ENCODE measurements at places on chromosomes 5 and 9.

- DNase-seq = no peak
These were observed 1.3 kb upstream of the SNX2 start for GRCh38 chr5:122773619-122774018.

- DNase-seq = no peak
These were observed 14.7 kb upstream of the SARDH start for GRCh38 chr9:133752739-133753446.

DNA sequence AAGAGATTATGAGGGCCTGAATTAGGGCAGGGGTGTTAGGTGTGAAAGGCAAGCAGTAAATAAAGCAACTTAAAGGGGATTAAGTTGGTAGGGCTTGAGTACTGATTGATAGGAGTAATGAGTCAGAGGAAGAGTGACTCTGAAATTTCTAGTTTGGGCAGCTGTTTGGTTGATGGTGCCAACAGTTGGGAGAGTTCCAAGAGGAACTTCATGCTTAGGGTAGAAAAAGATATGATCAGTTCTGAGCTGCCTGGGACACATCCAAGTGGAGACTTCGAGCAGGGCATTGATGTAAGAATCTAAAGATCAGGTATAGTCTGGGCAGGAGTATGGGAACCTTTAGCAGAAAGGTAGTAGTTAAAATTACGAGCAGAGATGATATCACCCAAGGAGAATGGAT is 10.2 kb downstream of the MAMDC2 start:
- DNase-seq = no peak

- DNase-seq = peak; percentile 25
These were observed 9.7 kb upstream of the C9orf152 start for GRCh38 chr9:110217656-110218099.

DNA sequence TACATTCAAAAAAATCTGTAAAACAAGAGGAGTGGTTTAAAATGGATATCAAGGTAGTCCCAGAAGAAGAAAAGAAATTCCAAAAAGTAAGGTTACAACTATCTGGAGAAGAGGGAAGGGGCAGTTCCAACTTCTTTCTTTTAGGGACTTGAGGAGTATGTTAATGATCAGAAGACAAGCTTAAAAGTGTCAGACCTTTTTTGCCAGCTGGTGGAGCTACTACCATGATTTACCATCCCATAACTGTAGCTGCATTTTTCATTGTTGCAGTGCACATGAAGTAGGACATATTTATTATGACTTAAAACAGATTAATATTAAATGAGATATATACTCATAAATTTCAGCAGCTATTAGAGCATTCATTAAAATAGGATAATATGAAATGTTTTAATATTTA is 158.5 kb upstream of the RGS7BP start:
- DNase-seq = no peak

GRCh38 chr5:154698763-154699162 is 56.4 kb upstream of the LARP1 start:
- DNase-seq = no peak

DNA sequence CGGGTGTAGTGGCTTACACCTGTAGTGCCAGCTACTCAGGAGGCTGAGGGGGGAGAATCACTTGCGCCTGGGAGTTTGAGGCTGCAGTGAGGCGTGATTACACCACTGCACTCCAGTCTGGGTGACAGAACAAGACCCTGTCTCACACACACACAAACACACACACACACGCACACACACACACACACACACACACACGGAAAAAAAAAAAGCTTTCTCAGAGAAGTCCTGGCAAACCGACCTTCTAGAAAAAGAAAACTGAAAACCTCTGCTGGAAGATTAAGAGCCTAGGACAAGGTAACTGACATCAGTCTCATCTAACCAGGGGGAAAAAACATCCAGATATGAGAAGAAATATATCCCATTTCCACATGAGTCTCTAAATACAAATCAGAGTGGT is 140.3 kb upstream of the RETREG1 start:
- DNase-seq = no peak

GRCh38 chr9:114621975-114622609 is 11.0 kb downstream of the TMEM268 start:
- peak; percentile 21 for DNase-seq

DNA sequence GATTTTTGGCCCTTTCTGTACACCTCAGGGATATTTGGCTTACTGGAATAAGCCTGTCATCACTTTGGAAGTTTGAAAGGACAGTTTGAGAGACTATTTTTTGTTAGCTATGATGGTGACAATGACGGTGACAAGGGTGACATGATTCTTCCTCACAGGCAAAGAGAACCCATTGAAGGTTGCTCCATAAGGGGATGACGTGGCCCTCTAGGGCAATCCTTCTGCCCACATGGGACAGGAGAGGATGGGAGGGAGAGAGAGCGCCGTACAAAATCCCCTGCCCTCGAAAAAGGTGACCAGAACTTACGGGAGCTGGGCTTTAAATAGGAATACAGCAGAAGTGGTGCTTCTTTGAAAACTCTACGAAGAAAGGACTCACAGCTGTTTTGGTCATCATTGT is 22.6 kb downstream of the HRH2 start:
- no peak for DNase-seq

DNA sequence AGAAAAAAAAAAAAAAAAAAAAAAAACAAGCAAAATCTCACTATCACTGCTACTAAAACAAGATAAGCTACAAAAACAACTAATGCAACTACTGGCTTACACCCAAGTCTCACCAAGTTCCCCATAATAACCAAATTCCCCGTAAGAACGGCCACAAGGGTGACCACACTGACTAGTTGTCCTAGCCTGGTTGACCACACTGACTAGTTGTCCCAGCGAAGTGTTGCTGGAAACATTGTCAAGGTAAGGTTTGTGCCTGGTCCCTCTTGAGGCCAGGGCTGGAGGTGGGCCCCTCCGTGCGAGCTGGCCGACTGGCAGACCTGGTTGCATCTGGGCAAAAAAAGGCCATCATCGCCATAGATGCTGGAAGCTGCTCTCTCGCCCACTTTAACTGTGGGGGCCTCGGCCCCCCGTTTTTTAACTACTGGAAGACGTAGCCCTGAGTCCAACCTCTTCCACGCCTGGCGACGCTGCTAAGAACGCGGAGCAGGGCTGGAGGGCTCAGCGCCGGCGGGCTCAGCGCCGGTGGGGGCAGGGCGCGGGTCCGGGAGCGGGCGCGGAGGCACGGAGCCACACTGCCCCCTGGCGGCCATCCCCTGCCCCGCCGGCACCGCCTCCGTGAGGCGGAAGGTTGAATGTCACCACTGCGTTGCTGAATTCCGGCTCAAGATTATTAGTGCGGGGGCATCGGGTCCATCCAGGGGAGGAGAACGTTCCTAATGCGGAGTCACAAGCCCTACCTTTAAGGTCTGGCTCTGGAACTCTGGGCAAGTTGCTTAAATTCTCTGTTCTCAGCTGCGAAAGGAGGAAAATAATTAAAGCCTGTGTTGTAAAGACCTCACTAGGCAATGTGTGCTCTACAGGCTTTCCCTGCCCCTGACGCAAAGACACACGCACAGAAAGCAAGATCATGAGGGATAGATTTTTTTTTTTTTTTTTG is 84.0 kb downstream of the HSD17B3 start:
- no peak for DNase-seq

GRCh38 chr5:154806176-154806575 is 44.2 kb downstream of the FAXDC2 start:
- DNase-seq = no peak

DNA sequence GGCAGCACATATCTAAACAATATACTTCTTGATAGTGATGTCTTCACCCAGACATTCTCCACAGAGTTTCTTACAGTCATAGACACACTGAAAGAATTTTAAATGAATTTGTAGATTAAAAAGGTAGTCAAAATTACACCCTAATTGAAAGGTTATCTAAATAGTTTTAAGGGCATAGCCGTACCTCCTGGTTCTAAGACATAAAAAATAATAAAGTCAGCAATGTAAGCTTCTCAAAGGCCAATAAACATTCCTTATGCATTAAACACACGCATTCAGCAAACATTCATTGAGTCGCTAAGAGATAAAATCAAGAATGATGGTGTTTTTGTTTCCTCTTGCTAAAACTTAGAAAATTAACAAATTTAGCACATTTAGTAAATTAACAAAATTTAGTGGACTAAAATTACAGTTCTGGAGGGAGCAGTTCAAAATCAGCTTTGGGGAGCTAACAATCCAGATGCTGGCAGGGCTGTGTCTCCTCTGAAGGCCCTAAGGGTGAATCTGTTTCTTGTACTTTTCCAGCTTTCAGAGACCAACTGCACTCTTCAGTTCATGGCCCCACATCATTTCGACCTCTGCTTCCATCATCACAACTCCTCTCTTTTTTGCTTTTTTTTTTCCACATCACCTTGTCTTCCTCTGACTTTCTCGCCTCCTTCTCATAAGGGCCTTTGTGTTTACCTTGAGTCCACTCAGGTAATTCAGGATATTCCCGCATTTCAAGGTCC is 516.5 kb downstream of the DNAH5 start:
- no peak for DNase-seq

- no peak for DNase-seq
These were observed 427 bp downstream of the RBM27 start for GRCh38 chr5:146203872-146204192.

DNA sequence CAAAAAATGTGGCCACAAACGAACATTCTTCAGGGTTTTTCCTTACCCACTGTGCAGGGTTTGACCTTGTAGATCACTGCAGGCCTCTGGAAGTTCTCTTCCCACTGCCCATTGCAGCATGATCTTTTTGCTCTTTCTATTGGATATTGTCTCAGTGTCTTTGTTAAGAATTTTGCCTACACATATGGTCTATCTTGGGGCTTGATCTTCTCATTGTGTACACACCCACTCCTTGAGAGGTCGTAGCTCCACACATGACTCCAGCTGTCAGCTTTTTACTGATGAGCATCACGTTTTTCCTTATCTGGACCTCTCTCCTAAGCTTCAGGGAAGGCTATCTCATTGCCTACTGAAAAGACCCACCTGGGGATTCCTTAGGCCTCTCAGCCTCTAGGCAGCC is 3.0 kb upstream of the GLRX start:
- no peak for DNase-seq

DNA sequence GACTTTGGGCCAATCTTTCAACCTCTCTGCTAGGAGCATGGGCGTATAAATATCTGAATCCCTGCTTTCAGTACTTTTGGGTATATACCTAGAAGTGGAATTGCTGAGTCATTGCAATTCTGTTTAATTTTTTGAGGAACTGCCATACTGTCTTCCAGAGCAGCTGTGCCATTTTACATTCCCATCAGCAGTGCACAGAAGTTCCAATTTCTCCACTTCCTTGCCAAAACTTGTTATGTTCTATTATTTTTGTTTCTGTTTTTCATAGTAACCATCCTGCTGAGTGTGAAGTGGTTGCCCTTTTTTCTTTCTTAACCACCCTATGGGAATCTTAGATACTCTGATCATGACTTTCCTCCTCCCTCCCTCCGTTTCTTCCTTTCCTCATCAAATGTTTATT is 11.1 kb upstream of the CCIN start:
- DNase-seq = no peak

GRCh38 chr9:132040808-132041207 is 38.9 kb downstream of the MED27 start:
- no peak for DNase-seq

DNA sequence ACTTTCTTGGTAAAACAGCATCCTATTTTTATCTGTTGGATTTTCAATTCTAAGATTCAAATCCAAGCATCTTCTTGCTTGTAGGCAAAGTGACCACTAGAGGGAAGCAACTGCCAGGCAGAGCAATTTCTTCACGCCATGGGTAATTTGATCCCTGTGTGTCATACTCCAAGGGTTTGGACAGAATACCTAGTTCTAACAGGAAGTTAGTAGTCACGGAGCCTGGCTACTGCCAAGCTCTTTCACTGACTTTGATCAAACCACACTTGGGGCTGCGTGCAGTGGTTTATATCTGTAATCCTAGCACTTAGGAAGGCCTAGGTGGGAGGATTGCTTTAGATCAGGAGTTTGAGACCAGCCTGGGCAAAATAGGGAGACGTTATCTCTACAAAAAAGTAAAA is 473.6 kb upstream of the TNC start:
- peak; percentile 99 for DNase-seq

DNA sequence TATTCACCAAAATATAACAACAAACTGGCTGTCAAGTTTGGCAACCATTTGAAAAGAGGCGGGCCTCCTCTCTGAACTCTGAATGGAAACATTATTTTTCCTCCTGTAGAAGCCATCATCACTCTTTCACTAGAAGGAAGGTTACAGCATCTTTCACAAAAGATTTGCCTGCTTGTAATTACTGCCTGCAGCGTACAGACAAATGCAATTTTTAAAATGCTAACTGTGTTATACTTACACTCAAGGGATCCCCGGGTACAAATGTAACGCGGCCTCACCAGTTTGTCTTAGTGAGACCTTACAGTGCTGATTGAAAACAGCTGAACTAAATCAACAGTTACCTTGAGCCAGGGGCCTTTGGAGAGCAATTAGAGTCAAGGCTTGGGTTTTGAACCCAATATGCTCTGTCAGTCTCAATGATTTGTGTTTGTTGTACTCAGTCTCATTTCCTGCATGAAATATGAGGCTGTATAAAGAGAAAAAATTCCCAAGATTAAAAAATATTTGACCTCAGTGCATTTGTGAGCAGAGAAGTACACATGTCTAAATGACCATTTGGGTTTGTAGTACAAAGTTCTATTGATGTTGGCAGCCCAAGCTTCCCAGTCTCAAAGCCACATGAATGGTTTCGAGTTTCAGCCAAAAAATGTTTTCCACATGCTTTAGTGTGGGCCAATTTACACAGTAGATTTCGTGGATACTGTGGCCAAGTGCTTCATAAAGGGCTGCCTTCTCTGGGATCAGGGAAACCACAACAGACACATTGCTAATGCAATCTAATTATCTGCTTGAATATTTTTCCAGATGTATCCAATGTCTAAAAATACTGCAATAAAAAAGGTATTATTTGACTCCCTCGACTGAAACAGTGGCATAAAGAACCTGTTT is 500.0 kb downstream of the SPATA31D1 start:
- peak; percentile 81 for DNase-seq

- no peak for DNase-seq
These were observed 48.8 kb upstream of the PLCXD3 start for GRCh38 chr5:41559184-41559583.

GRCh38 chr9:16869882-16870595 is 431 bp downstream of the BNC2 start:
- DNase-seq = no peak

- no peak for DNase-seq
These were observed 3.9 kb upstream of the C5orf58 start for GRCh38 chr5:170228762-170229435.

DNA sequence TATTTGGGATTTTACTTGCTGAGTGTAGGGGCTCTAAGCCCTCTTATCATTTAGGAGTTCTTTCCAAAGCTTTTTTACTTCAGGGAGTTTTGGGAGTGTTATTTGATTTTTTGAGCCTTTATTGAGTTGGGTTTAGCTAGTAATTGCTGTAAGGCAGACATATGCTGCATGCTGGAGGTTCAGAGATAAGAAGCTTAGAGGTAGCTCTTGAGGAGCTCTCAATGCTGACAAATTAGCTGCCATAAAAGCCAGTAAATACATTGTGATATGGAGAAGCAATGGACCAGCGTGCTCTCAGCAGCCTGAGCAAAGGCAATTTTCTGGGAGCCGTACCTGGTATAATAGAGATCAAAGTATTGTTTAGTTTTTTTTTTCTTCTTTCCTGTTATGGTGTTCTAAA is 11.6 kb downstream of the ARHGEF28 start:
- no peak for DNase-seq

Measured in HFF-Myc (cell line).